ENCODE measurements at places on chromosomes 5 and 9. TPM values are rescaled to one million over a fixed set of nuclear protein-coding genes. Genes with fewer than 3 reads are reported as not detected.

The TNFSF8 gene
- 1.8 TPM for total RNA-seq

The FIBCD1 gene
- 0.58 TPM for total RNA-seq

The TRIM7 gene
- total RNA-seq, result 5.4 TPM

The IL13 gene
- total RNA-seq, result not detected

The IFNA14 gene
- not detected for total RNA-seq

The ROR2 gene
- 2.2 TPM for total RNA-seq

The UBAP2 gene
- total RNA-seq, result 45.8 TPM

The CDH9 gene
- 33.8 TPM for total RNA-seq

The KLF4 gene
- total RNA-seq, result 22.7 TPM

The NR4A3 gene
- total RNA-seq, result 3.5 TPM

The CDX1 gene
- not detected for total RNA-seq

The HTR1A gene
- 10.9 TPM for total RNA-seq

The KCTD16 gene
- 56.2 TPM for total RNA-seq

The SPATA31D4 gene
- not detected for total RNA-seq

The AGXT2 gene
- not detected for total RNA-seq

The ASPN gene
- 0.82 TPM for total RNA-seq

The TGFBI gene
- total RNA-seq, result 17.0 TPM

The NACC2 gene
- 103 TPM for total RNA-seq

The SLC6A7 gene
- 70.2 TPM for total RNA-seq

The SLC36A2 gene
- total RNA-seq, result not detected

The SLIT3 gene
- 27.1 TPM for total RNA-seq

The TERT gene
- 1.1 TPM for total RNA-seq

The PCDHAC2 gene
- 26.2 TPM for total RNA-seq

The COL15A1 gene
- 3.2 TPM for total RNA-seq

The LAMC3 gene
- 7.3 TPM for total RNA-seq

The ARHGEF37 gene
- 24.4 TPM for total RNA-seq

The SHROOM1 gene
- total RNA-seq, result 37.3 TPM

The C1QTNF2 gene
- total RNA-seq, result 3.8 TPM

The ZNF483 gene
- 111 TPM for total RNA-seq

The CD72 gene
- total RNA-seq, result 5.0 TPM

The ZFP37 gene
- total RNA-seq, result 5.2 TPM

The LYRM7 gene
- total RNA-seq, result 26.0 TPM

The ELOVL7 gene
- 37.2 TPM for total RNA-seq

The BHMT2 gene
- 3.9 TPM for total RNA-seq

The DTWD2 gene
- total RNA-seq, result 6.4 TPM

The CYLC2 gene
- total RNA-seq, result not detected

The ACTL7B gene
- total RNA-seq, result 0.39 TPM

Measured in dorsolateral prefrontal cortex (tissue), 122 donors.